GM19239 (cell line): ENCODE measurements at places on chromosomes 2 and 18.

- DNase-seq: no peak
Observed at GRCh38 chr18:77119851-77120491, 12.6 kb downstream of the MBP start.

GRCh38 chr2:96341641-96342040 is 6.1 kb downstream of the NCAPH start:
- no peak for DNase-seq

- no peak for DNase-seq
Observed at GRCh38 chr2:149877913-149878312, 290.3 kb upstream of the MMADHC start.

- no peak for DNase-seq
Observed at GRCh38 chr2:226424971-226425370, 374.6 kb downstream of the IRS1 start.

GRCh38 chr2:85401464-85401805 is 8.7 kb downstream of the CAPG start:
- DNase-seq: no peak

DNA sequence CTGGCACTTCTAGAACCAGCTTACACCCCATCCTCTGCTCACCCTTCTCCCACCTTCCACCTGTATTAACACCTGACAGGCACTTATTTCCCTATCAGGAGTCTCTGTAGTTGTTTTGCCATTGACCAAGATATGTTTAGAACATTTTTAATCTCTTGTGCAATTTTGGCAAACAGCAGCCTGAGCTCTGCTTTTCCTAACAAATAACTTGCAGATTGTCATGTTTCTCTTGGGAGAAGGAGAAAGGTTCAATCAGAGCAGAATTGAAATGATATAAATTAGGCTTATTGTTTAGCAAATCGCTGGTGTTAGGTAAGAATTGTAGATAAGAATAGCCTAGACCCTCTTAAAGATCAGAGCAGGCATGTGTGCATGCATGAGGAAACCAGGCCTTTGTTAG is 225.5 kb downstream of the PARD3B start:
- no peak for DNase-seq

GRCh38 chr18:63119647-63120046 is 199.9 kb downstream of the BCL2 start:
- no peak for DNase-seq

DNA sequence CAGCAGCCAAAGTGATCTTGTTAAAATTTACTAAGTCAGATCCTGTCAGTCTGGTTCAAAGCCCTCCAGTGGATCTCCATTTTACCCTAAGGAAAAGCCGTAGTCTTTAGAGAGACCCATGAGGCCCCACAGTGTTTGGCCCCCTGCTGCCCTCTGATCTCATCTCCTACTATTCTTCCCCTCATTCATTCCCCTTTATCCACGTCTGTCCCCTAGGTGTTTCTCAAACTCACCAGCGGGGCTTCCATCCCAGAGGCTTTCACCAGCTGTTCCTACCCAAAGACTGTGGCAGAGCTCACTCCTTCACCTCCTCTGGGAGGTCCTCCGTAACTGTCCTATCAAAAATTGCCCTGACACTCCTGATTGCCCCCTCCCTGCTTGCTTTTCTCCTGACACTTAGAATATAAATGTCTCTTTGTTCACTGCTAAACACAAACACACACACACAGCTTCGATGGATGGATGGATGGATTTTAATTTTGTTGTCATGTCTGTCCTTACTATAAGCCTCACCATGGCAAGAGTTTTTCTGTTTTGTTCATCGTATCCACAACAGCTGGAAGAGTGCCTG is 26.1 kb downstream of the LIMS1 start:
- no peak for DNase-seq

GRCh38 chr2:132415915-132416722 is 486 bp upstream of the GPR39 start:
- DNase-seq: no peak

DNA sequence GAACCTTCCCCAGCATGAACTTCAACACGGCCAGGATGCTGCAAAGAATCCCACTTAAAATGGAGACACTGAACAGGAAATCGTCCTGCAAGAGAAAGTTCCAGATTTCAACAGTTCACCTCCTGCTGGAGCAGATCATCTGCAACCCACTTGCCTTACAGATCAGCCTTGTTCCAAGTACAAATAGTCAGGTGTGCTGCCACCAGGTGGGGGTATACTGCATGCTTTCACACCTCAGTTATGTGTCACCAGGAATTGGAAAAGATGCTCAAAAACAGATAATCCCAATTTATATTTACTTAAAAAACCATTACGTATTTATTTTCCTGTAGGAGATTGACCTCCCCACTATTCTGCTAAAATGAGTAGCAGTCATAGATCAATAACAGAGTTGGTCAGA is 212.3 kb downstream of the MGAT5 start:
- DNase-seq: peak; percentile 28

- DNase-seq: peak; percentile 7
Observed at GRCh38 chr2:7773362-7774360, 856.4 kb downstream of the RNF144A start.

DNA sequence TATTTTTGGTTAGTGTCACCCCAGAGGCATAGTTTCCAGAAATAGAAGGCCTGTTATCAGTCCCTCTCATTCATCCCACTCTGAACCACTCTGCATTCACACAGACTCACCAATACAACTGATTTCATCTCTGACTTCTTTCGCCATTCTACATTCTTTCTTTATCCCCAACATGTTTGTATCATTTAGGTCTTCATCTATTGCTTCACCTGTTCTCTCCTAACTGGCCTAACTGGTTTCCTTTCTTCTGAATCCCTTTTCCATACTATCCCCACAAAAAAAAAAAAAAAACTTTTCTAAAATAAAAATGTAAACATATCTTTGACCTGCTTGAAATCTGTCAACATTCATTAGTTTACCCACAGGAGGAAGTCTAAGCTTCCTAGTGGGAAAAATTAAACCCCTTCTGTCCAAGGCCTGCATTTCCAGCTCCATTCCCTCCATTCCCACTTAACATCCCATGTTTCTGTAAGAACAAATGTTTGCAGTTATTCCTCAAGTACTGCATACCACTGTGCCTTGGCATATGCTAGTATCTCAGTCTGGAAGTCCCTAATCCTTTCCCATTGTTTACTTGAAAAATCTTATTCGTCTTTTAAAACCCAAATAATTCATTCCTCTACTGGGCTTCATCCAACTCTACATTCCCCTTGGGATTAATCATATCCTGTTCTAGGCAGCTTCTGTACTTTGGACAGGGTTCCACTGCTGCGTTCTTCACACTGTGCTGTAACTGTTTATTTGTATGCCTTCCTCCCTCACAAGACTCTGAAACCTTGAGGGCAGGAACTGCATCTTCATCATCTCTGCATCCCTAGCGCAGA is 68.5 kb downstream of the FIGN start:
- DNase-seq: no peak

- no peak for DNase-seq
Observed at GRCh38 chr2:209425471-209426071, 1.7 kb downstream of the MAP2 start.

GRCh38 chr2:162342321-162342720 is 1.6 kb upstream of the GCA start:
- DNase-seq: no peak

GRCh38 chr18:6428851-6429395 is 14.2 kb upstream of the L3MBTL4 start:
- no peak for DNase-seq

- DNase-seq: no peak
Observed at GRCh38 chr18:42028247-42028832, 73.3 kb downstream of the PIK3C3 start.

DNA sequence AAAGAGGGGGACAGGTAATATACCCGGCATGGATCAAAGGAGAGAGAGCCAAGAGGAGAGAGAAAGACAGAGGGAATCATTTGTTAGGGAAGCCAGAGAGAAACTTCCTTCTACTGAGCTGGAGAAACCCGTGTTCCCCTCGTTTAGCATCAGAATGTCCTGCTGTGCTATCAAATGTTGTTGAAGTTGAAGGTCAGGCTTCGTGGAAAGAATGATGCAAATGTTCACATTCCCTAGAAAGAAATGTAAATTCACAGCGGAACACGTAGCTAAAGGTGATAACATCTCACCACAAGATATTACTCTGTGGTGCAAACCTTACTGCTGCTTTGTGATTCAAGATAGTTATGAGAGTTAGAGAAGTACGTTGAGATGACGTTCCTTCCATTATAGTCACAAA is 258.1 kb downstream of the LNPK start:
- no peak for DNase-seq

GRCh38 chr2:216693414-216694080 is 1.8 kb downstream of the IGFBP5 start:
- DNase-seq: no peak

- no peak for DNase-seq
Observed at GRCh38 chr2:96108541-96109360, 7.6 kb downstream of the ADRA2B start.

DNA sequence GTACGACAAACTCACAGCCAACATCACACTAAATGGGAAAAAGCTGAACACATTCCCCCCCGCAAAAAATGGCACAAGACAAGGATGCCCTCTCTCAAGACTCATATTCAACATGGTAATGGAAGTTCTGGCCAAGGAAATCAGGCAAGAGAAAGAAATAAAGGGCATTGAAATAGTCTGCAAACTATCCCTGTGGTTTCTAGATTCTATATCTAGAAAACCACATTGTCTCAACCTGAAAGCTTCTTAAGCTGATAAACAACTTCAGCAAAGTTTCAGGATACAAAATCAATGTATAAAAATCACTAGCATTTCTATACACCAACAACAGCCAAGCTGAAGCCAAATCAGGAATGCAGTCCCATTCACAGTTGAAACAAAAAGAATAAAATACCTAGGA is 294.6 kb upstream of the CYP26B1 start:
- DNase-seq: no peak

DNA sequence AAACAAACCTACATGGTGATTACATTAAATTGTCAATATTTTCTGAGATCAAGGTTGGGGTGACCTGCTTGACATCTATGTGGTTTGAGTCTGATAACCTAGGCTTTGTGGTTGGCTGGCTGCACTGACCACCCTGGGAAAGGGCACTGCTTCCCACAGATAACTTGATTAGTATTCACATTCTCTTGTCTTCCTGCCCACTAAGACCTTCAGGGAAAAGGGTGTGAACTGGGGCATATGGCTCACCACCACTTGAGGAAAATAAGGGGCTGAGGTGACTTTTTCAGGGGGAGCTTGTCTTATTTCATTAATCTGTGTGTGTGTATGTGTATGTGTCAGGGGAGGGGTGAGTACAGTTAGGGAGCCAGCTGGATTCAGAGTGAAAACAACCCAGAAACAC is 1.5 kb downstream of the SMYD1 start:
- no peak for DNase-seq

DNA sequence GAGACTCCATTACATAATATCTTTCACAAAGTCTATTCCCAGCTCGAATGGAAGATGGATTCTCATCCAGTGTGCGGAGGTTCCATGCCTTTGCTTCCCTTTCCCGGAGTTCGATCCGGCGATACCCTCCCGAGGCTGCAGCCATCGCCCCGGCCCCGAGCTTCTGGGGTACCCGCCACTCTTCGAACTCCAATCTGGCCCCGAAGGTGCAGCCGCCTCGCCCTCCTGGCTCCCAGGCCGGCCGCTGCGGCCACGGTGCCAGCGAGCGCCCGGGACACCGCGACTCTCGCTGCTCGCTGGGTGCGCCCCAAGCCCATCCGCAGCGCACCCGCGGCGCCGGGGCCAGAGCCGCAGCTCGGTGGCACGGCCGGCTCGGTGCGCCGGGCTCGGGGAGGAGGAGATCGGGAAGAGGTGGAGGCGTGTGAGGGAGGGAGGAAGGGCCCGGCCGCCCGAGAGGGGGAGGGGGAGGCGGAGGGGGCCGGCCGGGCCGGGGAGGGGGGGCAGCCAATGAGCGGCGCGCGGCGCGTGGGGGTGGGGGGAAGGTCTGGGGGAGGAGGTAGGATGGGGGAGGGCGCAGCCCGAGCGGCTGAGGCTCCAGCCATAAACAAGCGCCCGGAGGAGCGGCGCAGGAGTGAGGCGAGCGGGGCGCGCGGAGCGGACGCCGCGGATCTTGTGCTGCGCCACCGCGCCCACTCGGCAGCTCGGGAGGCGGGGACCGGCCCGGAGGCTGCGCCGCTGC is at the start of gene CRIM1:
TSS of gene CRIM1 (plus strand) at position 628 of the 739 bp plus-strand sequence. CDS start 515 bp downstream, outside the sequence.
- peak; percentile 45 for DNase-seq

DNA sequence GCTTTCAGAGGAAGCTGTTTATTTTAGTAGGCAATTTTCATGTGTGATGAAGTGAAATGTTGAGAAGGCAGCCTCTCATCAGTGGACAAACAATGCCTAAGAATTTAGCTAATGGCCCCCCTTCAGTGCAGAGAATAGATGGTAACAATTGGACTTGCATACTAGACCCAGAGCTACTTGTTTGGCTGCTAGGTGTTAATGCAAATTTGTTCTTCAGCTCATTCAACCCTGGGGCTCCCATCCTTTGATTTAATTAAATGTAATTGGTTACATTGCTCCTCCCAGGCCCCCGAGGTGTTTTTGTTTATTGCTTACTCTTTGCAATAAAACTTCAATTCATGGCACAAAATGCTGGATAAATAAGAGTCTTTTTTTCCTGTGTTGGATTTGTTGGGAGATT is 68.6 kb downstream of the CAMKMT start:
- DNase-seq: no peak

DNA sequence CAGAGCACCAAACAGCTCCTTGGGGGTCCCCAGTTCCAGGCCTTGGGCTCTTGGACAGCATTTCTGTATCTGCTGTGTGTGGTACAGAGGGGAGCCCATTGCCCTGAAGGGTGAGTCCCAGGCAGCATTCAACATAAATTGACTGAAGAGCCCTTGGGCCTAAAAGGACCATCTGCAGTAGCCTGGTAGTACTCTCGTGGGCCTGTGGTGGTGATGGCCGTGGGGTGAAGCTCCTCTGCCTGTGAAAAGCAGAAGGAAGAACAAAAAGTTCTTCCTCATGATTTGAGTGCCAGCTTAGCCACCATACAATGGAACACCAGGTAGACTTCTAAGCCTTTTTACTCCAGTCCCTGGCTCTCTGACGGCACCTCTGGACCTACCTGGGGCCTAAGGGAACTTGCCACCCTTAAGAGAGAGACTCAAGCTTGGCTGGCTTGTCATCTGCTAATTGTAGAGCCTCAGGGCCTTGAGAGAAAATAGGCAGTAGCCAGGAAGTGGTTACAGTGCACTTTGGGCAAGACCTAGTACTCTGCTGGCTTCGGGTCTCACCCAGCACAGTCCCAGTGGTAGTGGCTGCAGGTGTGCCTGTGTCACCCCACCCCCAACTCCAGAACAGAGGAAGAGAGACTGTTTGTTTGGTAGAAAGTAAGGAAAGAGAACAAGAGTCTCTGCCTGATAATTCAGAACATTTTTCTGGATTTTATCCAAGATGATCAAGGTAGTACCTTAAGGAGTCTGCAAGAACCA is 84.6 kb upstream of the CERS6 start:
- no peak for DNase-seq

- DNase-seq: no peak
Observed at GRCh38 chr18:39053571-39053970, 1488.0 kb upstream of the CELF4 start.

GRCh38 chr2:55175254-55176093 is 56.6 kb downstream of the CLHC1 start:
- peak; percentile 12 for DNase-seq

- peak; percentile 65 for DNase-seq
Observed at GRCh38 chr2:223835701-223836532, 1.5 kb downstream of the AP1S3 start.

- DNase-seq: no peak
Observed at GRCh38 chr2:108707300-108707699, 12.0 kb upstream of the RANBP2 start.

GRCh38 chr18:46917803-46918600 is 600 bp downstream of the KATNAL2 start:
- DNase-seq: peak; percentile 17

GRCh38 chr2:168145426-168146310 is 101.7 kb downstream of the STK39 start:
- DNase-seq: no peak
